ENCODE measurements at places on chromosomes 2 and 18. TPM values are rescaled to one million over a fixed set of nuclear protein-coding genes. Genes with fewer than 3 reads are reported as not detected.

- DNase-seq, result no peak
Measured at GRCh38 chr2:651951-652373, 25.2 kb downstream of the TMEM18 start.

- no peak for DNase-seq
Measured at GRCh38 chr2:210617732-210618330, 61.4 kb downstream of the CPS1 start.

GRCh38 chr2:17000184-17000482 is 334.5 kb upstream of the CYRIA start:
- DNase-seq, result no peak

Gene CFC1
- not detected for total RNA-seq

All from spleen (tissue), 13 donors.